Keratinocyte (primary cell): ENCODE measurements at places on chromosomes 16 and 17. TPM values are rescaled to one million over a fixed set of nuclear protein-coding genes. Genes with fewer than 3 reads are reported as not detected.

The SRCIN1 gene
- polyA plus RNA-seq, result 0.31 to 0.41 TPM (median 0.37 TPM) in 3 replicates

- DNase-seq, result no peak
- H3K27me3 ChIP-seq, result no peaks in the 10 kb centered on the region
- no peak overlapping the region for H3K27ac ChIP-seq
- H3K4me1 ChIP-seq, result no peaks in the 10 kb centered on the region
- H3K4me3 ChIP-seq, result no peak overlapping the region
Measured at GRCh38 chr17:10126616-10127501, 71.5 kb downstream of the GAS7 start.

- no peak for DNase-seq
- H3K4me1 ChIP-seq, result no peaks in the 10 kb centered on the region
- no peaks in the 10 kb centered on the region for H3K36me3 ChIP-seq
- no peak overlapping the region for H3K4me3 ChIP-seq
- no peak overlapping the region for H3K27ac ChIP-seq
Measured at GRCh38 chr17:29802246-29802645, 127.8 kb downstream of the SSH2 start.

DNA sequence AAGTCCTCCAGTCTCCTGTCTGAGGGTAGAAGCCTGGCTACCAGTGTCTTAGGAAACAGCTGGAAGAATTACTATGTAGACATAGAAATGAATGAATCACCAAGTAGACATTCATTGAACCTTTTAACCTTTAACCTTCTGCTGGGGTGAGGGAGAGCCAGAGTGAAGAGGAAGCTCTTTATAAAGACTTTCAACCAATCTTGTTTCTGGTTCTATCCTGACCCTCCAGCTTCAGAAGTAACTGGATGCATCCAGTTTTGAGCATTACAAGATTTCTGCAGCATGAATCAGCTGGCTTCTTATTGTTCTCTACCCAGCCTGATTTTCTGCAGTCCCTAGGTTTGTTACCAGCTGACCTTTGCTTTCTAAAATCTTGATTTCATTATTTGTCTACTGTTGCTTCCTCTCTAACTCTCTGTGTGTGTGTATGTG is 8.5 kb downstream of the TEKT1 start:
- no peak overlapping the region for H3K4me3 ChIP-seq
- peaks cover 11% of the 10 kb centered on the region for H3K4me1 ChIP-seq
- H3K27ac ChIP-seq, result no peak overlapping the region
- H3K36me3 ChIP-seq, result no peaks in the 10 kb centered on the region
- H3K27me3 ChIP-seq, result peaks cover 2% of the 10 kb centered on the region
- DNase-seq, result no peak

The CACNB1 gene
- 3.7 to 7.0 TPM (median 4.0 TPM) in 3 replicates for polyA plus RNA-seq
